ENCODE measurements at places on chromosomes 5 and 9. TPM values are rescaled to one million over a fixed set of nuclear protein-coding genes. Genes with fewer than 3 reads are reported as not detected.
A peak's percentile ranks its signal among the peaks of the same experiment; 100 is the strongest.

DNA sequence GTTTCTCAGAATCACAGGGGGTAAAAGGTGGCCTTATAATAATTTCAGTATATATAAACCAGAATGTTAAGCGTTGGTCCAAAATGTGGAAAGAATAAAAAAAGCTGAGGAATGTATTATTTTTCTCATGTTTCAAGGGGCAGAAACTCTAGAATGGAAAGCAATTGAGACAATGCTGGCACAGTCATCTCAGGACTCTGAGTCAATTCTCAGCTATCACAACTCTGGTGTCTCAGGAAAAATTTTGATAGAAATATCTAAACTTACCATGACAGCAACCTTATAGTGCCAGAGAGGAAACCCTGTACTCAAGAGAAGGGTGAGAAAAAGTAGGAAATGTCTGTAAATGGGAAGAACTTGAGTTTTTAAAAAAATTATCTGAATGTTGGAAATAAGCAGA is 1189.4 kb upstream of the NUDT12 start:
- no peaks in the 10 kb centered on the region for H3K4me1 ChIP-seq
- H3K36me3 ChIP-seq = no peaks in the 10 kb centered on the region
- H3K4me3 ChIP-seq = no peak overlapping the region

GRCh38 chr9:132044176-132044875 is 35.3 kb downstream of the MED27 start:
- no peaks in the 10 kb centered on the region for H3K4me1 ChIP-seq
- peak; percentile 60 for DNase-seq
- H3K4me3 ChIP-seq = no peak overlapping the region
- H3K27me3 ChIP-seq = no peaks in the 10 kb centered on the region
- no peaks in the 10 kb centered on the region for H3K36me3 ChIP-seq

- no peak overlapping the region for H3K27ac ChIP-seq
- no peaks in the 10 kb centered on the region for H3K4me1 ChIP-seq
- DNase-seq = no peak
- H3K4me3 ChIP-seq = no peak overlapping the region
- no peaks in the 10 kb centered on the region for H3K27me3 ChIP-seq
Measured at GRCh38 chr5:174545926-174546325, 178.5 kb upstream of the MSX2 start.

Gene IRX1
- total RNA-seq = 62.0 TPM

Gene TMC1
- 0.25 TPM for total RNA-seq

Gene MPDZ
- 25.1 TPM for total RNA-seq

GRCh38 chr5:178328826-178329730 is 96.5 kb upstream of the PHYKPL start:
- no peak for DNase-seq
- peaks cover 2% of the 10 kb centered on the region for H3K4me1 ChIP-seq
- H3K27ac ChIP-seq = no peak overlapping the region
- H3K4me3 ChIP-seq = no peak overlapping the region

Gene CPLANE1
- 23.3 TPM for total RNA-seq

GRCh38 chr9:91166796-91167366 is 194.8 kb downstream of the AUH start:
- no peak for DNase-seq
- H3K4me1 ChIP-seq = peaks cover 13% of the 10 kb centered on the region
- H3K27me3 ChIP-seq = no peaks in the 10 kb centered on the region
- H3K4me3 ChIP-seq = no peak overlapping the region
